ENCODE measurements at places on chromosomes 2 and 18. TPM values are rescaled to one million over a fixed set of nuclear protein-coding genes. Genes with fewer than 3 reads are reported as not detected.

GPR75 gene
- total RNA-seq, result 0.58 TPM

SESTD1 gene
- total RNA-seq, result 25.5 TPM

LYPD6 gene
- total RNA-seq, result 5.2 TPM

SPP2 gene
- not detected for total RNA-seq

TFCP2L1 gene
- total RNA-seq, result 103 TPM

DTNA gene
- total RNA-seq, result 7.5 TPM

HRH4 gene
- total RNA-seq, result 0.11 TPM

All from colonic mucosa (tissue), 4 donors.